ENCODE measurements at places on chromosomes 1 and 21.

- no peak for DNase-seq
These were observed 55.8 kb downstream of the DYRK1A start for GRCh38 chr21:37422382-37422781.

- no peak for DNase-seq
These were observed 380.6 kb downstream of the SIPA1L2 start for GRCh38 chr1:232249339-232249738.

GRCh38 chr1:219340796-219341195 lies 167.1 kb downstream of the LYPLAL1 start:
- no peak for DNase-seq

DNA sequence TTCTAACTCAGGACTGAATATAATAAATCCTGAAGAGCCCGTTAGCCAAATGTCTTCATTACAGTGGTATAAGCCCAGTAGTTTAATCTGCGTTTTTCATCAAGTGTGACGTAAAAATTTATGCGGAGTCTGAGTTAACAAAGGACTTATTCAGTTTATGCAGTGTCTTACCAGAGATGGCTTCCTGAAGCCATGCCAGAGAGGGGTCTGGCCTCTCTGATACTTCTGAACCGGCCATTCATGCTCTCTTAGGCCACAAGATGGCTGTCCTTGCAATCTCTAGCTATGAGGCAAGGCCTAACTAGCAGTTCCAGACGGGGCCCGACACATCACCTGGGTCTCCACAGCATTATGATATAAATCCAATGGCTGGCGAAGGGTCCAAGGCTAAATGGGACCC lies 101.4 kb downstream of the TEX35 start:
- DNase-seq, result no peak

- no peak for DNase-seq
These were observed 5.1 kb upstream of the TMEM269 start for GRCh38 chr1:42779725-42780124.

GRCh38 chr1:233189526-233189925 lies 106.0 kb downstream of the PCNX2 start:
- DNase-seq, result no peak

DNA sequence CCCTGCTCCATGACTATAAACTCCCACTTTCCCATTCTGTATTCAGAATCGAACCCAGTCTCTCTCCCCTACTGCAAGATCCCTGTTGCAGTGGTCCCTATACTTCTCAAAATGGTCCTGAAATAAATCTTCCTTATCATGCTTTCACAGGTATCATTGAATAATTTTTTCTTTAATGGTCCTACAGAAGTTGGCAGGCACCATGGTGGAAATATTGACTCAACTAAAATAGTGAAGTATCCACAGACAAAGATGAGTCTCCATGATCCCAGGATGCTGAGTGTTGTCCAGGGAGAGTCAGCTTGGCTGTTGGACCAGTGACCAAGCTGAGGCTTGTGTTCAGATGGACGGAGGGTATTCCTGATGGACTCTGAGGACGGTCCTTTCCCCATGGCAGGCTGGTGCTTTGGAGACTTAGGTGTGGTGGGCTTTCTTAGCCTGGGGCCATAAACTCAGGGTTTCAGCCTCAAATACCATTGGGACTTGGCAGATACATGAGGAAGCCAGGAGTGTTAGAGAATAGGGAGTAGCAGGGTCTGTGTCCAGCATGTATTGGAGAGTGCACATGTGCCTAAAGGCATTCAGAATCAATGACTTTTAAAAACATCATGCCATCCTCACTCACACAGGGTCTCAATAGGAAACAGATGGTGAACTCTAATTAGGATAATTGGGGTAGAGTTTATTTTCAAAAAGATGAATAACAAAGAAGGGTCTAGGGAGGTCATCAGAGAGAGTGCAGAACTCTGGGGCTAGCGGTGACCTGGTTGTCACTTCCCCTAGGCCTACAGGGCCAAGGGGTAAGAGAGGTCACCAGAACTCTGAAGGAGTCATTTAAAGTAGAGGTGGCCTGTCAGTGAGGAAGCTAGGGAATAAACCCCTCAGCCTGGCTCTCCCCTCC lies 19.8 kb downstream of the TINAGL1 start:
- no peak for DNase-seq

- no peak for DNase-seq
These were observed 262.9 kb upstream of the PROX1 start for GRCh38 chr1:213724640-213725536.

GRCh38 chr1:18955441-18956192 lies 859 bp downstream of the IFFO2 start:
- DNase-seq, result no peak

DNA sequence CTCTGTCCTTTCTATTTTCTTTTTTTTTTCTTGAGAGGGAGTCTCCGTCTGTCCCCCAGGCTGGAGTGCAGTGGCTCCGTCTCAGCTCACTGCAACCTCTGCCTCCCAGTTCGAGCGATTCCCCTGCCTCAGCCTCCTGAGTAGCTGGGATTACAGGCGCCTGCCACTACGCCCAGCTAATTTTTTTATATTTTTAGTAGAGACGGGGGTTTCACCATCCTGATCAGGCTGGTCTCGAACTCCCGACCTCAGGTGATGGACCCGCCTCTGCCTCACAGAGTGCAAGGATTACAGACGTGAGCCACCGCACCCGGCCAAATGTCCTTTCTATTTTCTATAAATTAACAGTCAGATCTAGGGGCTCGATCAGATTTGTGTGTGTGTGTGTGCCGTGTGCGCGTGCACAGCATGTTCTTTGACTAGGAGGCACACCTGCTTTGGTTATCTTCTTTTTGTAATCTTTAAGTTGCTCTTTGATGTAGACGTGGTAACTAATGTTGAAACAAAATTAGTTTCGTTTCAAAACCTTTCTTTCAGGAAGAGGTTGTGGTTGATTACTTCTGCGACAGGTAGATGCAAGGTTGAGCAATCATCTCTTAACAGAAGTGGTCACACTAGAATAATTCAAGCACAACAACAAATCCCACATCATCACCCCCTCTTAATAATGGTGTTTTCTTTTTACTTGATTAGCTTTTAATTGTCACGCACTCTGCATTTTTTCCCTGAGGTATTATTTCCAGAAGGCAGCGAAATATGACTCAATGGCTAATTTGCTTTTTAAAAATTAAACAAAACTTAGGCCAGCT lies 779 bp upstream of the DEGS1 start:
- no peak for DNase-seq

DNA sequence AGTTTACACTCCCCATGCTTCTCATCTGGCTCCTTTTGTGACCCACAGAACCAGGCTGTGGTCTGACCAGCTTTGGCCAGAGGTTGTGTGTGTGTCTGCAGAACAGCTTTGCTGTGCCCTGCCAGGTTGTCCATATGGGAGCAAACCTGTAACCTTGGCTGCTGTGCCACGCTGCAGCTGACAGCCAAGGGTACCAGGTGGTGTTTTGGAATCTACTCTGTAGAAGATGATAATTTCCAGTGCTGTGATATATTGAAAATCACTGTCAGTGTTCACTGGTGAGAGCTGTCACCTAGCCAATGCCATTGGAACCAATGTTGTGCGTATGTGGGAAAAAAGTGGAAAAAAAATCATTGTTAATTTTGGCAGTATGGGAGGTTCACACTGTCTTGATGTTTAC lies 18.2 kb downstream of the CENPF start:
- no peak for DNase-seq

DNA sequence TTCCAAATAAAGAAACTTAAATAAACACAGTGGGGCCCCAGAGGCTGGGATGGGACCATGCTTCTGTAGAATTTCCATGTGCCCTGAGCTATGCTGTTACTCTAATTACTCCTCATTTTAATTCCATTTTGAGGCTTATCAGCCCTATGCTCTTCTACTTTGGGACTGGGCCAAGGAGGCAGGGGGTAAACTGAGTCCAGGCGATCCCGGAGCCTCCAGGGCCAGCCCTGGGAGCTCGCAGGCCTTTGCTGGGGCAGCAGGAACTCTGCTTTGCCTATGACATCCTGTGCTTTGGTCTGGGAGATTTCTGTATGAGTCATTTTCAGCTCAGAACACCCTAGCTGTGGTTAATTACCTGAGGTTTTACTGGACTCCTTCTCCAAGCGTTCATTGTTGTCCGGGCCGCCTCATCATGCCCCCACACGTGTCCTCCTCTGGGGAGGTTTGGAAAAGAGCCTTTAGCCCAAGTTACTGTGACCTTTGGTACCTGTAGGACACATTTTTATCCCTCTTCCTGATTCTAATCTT lies 95.7 kb downstream of the RHOU start:
- DNase-seq, result no peak

GRCh38 chr1:7036386-7036785 lies 251.1 kb downstream of the CAMTA1 start:
- DNase-seq, result no peak
